ENCODE measurements at places on chromosomes 5 and 9.
A peak's percentile ranks its signal among the peaks of the same experiment; 100 is the strongest.

- peak; percentile 74 for DNase-seq
These were observed 113.9 kb downstream of the SUSD1 start for GRCh38 chr9:112061152-112061740.

- DNase-seq, result peak; percentile 48
These were observed 97.1 kb downstream of the GOLPH3 start for GRCh38 chr5:32076699-32077695.

- no peak for DNase-seq
These were observed 111.8 kb upstream of the IER5L start for GRCh38 chr9:129289883-129290282.

- peak; percentile 85 for DNase-seq
These were observed 17.5 kb downstream of the IRF1 start for GRCh38 chr5:132473019-132473531.

DNA sequence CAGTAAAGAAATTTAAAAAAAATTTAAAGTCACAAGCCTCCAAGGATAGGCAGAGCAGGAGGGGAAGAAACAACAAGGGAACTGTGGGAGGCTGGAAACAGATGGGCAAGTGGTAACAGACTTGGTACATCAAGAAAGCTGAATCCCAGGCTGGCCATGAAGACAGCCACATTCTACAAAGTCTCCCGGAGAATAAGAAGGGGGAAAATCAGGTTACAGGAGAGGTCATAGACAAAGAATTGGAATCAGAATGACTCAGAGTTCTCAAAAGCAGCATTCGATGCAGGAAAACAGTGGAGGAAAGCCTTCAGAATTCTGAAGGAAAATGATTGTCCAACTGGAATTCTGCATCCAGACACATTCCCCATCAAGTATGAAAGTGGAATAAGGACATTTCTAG, 129.7 kb downstream of the ADAMTS2 start:
- DNase-seq, result no peak

DNA sequence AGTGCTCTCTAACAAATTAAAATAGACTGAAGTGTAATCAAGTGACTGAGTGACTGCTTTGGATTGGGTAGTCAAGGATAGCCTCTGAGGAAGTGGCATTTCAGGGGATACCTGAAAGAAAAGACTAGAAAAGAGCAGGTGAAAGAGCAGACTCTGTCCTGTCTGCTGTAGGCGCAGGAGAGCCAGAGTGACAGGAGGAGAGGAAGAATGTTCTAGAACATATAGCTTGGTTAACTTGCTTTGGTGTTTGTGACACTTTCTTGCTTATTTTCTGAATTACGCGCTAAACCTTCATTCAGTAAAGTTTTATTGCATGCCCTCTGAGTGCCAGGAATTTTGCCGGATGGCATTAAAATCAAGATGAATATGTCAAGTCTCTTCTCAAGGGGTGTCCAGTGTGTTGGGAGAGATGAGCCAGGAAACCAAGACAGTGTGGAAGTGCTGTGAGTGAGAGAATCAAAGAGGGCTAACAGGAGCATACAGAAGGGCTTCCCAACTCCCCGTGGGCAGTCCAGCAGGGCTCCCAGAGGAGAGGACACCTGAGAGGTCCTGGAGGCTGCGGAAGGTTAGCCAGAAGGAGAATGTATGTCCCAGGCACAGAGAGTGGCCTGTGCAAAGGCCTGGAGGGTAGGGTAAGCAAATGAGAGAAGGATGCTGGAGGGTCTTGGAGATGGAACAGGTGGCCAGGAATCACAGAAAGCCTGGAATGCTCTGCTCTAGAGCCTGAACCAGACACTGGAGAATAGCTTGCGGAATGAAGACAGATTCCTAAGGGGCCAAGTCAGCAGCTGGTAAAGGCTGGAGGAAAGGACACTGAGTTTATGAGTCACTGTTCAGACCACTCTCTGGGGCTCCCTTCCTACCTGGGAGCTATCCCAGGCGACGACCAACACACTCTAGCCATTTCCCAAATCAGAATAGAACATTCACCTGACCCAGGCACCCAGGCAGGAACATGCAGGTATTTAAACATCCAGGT, 59.3 kb downstream of the SLC22A5 start:
- DNase-seq, result no peak

DNA sequence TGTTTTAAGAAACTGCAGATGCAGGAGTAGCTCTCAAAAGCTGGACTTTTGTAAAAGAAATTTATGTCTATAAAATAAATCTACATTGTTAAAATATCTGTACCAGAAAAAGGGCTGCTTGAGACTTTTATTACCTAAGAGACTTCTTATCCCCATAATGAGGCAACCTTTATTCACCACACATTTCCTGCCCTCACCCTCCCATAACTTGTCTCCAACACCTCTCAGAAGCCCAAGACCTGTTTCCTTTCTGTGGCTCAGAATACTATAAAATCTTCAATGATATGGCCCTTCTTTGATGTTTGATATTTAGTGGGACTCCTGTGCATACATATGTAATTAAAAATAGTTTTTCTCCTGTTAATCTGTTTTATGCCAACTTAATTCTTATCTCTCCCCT, 141.5 kb upstream of the FER start:
- no peak for DNase-seq

DNA sequence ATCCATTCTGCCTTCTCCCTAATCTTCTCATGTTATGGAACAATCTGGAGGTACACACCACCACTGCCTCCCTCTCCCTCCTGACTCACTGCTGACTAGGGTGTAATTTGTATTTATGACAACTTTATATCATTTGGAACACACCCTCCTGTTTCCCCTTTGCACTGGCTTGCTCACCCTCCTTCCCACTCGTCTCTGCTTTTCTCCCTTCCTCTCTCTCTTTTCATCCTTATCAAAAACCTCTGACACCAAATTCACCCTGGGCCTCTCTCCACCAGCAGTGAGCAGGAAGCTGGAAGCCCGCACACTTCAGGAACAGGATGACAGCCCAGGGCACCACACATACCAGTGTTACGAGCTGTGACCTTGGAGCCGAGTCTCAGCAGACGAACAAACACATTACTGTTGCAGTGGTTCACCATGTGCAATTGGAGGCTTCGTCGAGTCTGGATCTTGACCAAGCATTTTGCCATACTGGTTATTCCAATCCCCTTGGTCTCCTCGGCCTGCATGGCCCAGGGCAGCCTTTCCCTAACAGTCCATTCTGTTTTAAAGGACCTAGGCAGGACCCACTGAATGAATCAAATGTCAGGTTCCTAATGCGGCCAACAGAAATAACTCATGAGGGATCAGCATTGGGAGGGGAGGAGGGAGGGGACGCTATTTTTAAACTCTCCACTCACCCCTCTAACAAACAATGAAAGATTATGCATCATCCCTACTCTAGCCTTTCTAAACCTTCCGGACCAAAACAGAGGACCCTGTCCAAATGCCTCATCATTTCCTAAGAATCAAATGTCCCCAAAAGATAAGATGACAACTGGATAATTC, 203.9 kb upstream of the RASEF start:
- DNase-seq, result no peak

GRCh38 chr9:123368536-123369153, 12.6 kb downstream of the CRB2 start:
- DNase-seq, result no peak

- peak; percentile 33 for DNase-seq
These were observed 475.7 kb upstream of the TNC start for GRCh38 chr9:115593587-115594091.

DNA sequence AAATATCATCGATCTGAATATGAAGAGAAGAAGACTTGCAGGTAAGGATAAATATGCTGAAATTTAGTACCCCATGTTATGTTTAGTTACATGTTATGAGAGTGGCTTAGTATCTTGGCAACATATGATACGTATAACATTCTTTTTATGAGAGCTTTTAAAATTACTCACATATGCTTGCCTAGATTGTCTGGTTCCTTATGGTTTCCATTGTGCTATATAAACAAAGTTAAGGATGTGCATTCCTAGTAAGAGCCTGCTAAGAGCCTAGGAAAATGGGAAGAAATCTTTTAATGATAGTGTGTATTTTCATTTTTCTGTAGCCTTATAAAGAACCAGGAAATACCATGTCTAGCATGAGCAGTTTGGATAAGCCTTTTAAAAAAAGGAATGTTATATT, 112.0 kb upstream of the KCNN2 start:
- DNase-seq, result no peak

DNA sequence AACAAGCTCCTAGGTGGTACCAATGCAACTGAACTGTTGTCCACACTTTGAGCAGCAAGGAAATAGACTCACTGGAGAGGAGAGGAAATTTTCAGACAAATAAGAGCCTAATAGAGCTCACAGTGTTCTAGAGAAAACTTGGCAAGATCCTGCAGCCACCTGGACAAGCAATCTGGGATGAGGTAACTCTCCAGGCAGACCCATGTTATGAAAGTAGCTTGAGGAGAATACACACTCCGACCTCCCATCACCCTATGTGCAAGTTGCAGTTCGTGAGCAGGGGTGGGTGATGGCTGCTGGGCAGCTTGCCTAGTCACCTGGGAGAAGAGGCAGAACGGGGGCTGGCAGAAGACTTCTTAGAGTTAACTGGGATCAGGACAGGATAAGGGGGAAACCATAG, 102.2 kb downstream of the KLF4 start:
- DNase-seq, result no peak

GRCh38 chr5:111486055-111486454, 26.3 kb downstream of the STARD4 start:
- DNase-seq, result no peak

DNA sequence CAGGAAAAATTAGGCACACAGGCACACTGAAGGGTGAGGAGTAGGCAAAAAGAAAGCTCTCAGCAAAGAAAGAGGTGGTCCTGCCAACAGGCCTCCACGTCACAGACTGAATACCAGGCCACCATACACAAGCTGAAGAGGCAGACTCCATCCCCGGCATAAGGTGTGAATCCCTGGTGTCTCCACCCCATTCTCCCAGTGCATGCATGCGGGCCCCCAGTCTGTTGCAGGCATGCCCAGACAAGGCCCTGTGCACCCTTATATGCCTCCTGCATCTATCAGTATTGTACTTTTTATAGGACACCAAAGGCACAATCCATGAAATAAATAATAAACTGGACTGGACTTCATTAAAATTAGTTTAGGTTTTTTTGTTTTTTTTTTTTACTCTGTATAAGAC, 73.1 kb downstream of the RGMB start:
- no peak for DNase-seq

DNA sequence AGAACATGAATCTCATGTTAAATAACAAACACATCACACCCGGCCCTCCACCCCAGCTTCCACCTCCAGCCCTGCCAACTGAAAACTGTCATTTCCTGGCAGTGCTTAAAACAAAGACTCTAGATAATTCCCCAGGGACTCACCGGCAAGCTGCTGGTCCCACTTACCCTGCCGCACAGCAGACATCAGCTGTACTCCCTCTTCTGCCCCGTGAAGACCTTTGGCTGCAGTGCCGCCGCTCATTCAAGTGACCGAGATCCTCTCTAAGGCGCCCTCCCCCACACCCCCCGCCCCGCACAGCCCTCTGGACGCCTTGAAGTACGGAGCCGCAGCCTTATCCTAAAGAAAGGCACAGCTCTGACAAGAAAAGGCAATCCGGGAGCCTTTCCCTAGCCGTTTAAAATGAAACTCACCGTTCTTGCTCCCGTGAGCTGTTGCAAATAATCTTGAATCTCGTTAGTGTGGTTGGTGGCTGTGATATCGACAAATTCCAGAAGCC, 434 bp downstream of the GLRX start:
- DNase-seq, result peak; percentile 27

DNA sequence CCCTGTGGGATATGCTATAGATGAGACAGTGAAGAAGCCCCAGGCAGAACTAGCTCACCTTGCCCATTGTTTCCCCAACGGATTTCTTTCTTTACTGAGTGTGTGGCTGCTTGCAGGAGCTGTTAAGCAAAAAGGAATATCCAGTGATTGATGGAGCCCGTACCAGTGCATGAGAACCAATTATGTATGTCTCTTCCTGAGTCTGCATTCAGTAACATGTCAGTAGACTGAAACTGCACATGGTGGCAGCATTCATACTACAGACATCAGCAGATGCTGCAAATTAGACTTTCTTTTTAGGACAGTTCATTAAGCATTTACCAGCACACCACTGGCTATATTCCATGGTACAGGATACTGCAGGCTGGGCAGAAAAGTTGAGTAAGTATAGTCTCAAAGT, 90.3 kb upstream of the PLCXD3 start:
- no peak for DNase-seq

- DNase-seq, result no peak
These were observed 32.6 kb upstream of the LHX2 start for GRCh38 chr9:123978981-123979380.

GRCh38 chr5:179311091-179311470, 34.2 kb downstream of the ADAMTS2 start:
- no peak for DNase-seq

DNA sequence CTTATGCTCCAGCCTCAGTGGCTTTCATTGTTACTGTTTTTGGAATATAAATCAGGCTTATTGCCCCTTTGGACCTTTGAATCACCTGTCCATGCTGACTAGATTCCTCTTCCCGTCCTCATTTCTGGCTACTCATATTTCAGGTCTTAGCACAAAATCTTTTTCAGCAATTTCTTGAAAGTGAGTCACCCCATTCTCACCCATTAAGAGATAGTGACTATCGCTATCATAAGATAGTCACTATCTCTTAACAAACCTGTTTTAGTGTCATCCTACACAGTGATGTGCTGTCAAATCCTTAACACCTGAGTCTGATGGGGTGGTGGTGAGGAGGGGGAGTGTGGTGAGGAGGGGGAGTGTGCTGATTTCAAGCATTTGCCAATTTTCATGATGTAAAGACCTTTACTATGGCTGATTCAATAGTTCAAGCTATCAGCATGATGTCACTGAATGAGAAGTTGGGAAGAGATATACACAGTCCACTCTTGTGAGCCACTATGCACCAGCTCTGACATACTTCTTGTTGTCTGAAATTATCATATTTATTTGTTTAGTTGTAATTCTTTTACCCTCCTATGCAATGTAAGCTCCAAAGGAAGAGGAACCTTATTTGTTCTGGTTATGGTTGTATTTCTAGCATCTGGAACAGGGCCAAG, 95.3 kb downstream of the GRIA1 start:
- no peak for DNase-seq

GRCh38 chr5:107666051-107666655, 4.6 kb downstream of the EFNA5 start:
- DNase-seq, result no peak

DNA sequence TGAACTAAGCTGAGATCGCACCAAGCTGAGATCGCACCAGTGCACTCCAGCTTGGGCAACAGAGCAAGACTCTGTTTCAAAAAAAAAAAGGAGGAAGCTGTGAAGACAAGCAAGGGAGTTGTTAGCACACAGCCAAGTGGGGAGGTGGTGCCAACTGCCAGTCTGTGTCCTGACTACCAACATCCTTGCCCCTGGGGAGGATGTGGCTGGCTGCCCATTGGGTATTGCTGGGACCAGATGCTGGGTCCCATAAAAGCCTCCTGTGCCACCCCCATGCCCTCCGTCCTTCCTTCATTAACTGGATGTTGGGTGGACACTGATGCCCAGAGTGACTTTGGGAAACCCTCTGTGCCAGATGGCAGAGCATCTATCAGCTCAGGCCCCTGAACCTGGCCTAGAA, 157.1 kb upstream of the COL5A1 start:
- DNase-seq, result no peak
